Skin of body (tissue), 3 donors: ENCODE measurements at places on chromosomes 4 and X. TPM values are rescaled to one million over a fixed set of nuclear protein-coding genes. Genes with fewer than 3 reads are reported as not detected.

Gene TLR10
- 0.59 TPM for total RNA-seq

Gene UGT2B10
- not detected for total RNA-seq

Gene TNMD
- total RNA-seq = 19.6 TPM

Gene SORBS2
- total RNA-seq = 15.0 TPM

Gene ADH1A
- total RNA-seq = not detected

Gene TRIML2
- not detected for total RNA-seq

Gene MBTPS2
- total RNA-seq = 11.5 TPM

Gene HHIP
- total RNA-seq = 3.6 TPM

Gene MAGEA4
- not detected for total RNA-seq

Gene STAG2
- 127 TPM for total RNA-seq

Gene SPARCL1
- 118 TPM for total RNA-seq

Gene MAGEB1
- not detected for total RNA-seq

Gene FOXR2
- not detected for total RNA-seq

Gene PDGFRA
- 138 TPM for total RNA-seq

Gene GPC4
- 24.5 TPM for total RNA-seq

Gene TLR2
- 10.2 TPM for total RNA-seq

Gene KCND1
- total RNA-seq = 2.7 TPM

Gene ARHGEF38
- 0.10 TPM for total RNA-seq

Gene MUC7
- total RNA-seq = not detected

Gene LRP2BP
- 1.9 TPM for total RNA-seq

Gene MAGEA9B
- total RNA-seq = not detected

Gene ENPEP
- total RNA-seq = 26.7 TPM

Gene CYLC1
- not detected for total RNA-seq

Gene CA5B
- total RNA-seq = 20.1 TPM

Gene CXorf49
- not detected for total RNA-seq

Gene MEPE
- total RNA-seq = not detected

Gene EVC2
- total RNA-seq = 7.2 TPM

Gene PCDH10
- 0.49 TPM for total RNA-seq

Gene FOXO4
- total RNA-seq = 9.9 TPM

Gene DCAF4L1
- 0.20 TPM for total RNA-seq

Gene SUPT20HL2
- not detected for total RNA-seq

Gene PGRMC1
- 122 TPM for total RNA-seq

Gene MOB1B
- total RNA-seq = 23.6 TPM

Gene MYL5
- total RNA-seq = 94.6 TPM

Gene XKRX
- 7.6 TPM for total RNA-seq

Gene TCEAL6
- not detected for total RNA-seq

Gene EGFL6
- total RNA-seq = 21.2 TPM

Gene MAGEC1
- not detected for total RNA-seq

Gene PTTG2
- not detected for total RNA-seq

Gene PTPN13
- total RNA-seq = 78.6 TPM

Gene KIAA1210
- 0.10 TPM for total RNA-seq

Gene TKTL1
- 0.30 TPM for total RNA-seq

Gene GYPB
- total RNA-seq = 31.0 TPM

Gene TTC29
- 0.49 TPM for total RNA-seq

Gene SPATA4
- 0.10 TPM for total RNA-seq

Gene NRK
- 36.1 TPM for total RNA-seq

Gene LUZP4
- not detected for total RNA-seq

Gene KLF8
- 10.4 TPM for total RNA-seq

Gene CTAG1A
- total RNA-seq = not detected
